ENCODE measurements at places on chromosomes 3 and 15.

GRCh38 chr15:48823237-48823636 lies 12.4 kb upstream of the CEP152 start:
- no peak for DNase-seq

DNA sequence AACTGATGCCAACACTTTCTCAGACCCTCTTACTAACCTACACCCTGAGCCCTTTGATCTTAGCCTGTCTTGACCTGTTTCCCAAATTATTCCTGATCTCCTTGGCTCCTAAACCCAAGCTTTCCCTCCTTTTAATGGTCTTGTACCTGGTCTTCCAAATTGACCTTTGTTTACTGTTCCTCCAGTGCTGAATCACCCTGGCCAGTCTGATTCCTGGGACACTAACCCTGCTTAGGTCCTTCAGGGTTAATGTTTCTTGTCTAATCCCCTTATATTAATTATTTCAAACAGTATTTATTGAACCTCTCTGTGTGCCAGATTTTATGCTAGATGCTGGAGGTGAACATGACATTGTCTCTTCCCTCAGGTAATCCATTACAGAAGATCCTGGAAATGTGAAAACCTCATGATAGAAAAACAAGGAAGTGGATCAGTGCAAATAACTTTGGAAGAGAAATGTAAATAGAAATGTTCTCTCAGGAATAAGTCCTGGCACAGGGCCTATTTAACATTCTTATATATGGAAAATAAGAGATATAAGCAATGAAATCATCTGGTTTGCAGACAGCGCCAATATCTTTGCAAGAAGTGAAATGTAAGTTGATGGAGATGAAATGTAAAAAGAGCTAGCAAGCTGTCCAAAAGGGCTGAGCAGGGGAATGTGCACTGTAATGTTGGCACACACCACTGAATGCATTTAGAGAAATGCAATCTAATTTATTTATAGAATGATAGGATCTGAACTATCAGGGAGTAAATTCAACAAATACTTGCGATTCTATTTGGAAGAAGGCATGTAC lies 20.7 kb downstream of the HGD start:
- no peak for DNase-seq

- DNase-seq = peak; percentile 17
These were observed 78.7 kb downstream of the ITPR1 start for GRCh38 chr3:4571690-4572334.

DNA sequence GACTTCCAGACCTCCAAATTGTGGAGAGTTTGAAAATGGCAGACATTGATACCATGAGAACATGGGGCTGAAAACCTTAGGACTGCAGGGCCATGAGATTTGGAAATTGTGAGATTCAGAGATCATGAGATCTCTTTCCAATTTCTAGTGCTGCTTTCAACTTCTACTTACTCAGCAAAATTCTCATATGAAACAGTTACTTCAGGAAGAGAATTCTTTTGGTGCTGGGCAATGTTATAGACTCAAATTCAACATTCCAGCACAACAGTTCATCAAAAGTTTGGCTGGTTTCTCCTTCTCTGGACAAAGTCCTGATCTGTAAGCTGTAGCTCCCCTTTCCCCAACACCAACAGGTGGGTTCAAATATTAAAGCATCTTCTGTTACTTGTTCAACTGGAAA lies 506.9 kb upstream of the NECTIN3 start:
- no peak for DNase-seq

GRCh38 chr15:90817117-90818057 lies 51.0 kb upstream of the FURIN start:
- DNase-seq = no peak

DNA sequence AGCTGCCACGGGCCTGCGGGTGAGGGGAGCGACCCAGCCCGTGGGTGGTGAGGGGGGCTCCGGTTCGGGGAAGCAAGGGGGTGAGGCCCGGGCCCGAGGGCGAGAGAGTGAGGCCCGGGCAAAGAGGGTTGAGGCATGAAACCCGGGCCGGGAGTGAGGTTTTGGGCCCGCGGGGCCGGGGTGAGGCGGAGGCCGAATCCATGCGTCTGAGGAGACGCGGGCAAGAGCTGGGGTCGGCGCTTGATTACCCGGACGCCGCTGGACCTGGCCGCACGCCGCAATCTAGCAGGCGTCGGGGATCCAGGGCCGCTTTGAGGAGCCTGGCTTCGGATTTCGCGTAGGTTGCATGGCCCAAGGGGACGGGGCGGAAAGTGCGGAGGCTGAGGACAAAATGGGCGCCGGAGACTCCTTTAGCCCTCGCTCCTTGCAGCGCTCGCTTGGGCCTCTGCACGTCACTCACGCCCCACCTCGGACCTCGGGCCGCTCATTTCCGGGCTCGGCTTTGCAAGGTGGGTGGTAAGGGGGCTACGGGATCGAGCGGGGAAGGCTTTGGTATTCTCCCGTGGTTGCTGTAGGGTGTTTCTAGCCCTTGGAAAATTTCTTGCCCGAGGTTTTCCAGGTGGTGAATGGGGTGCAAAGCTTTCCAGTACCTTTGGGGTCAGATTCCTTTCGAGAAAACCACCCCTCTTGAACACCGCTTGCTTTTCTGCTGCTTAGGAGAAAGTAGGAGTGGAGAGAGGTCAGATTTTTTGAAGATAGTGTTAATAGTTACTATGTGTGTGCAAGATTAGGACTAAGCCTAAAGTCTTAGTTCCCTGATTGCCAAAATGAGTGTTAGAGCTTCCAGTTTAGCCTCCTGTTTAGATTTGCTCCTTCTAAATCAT lies 827 bp downstream of the SLC25A36 start:
- peak; percentile 35 for DNase-seq

DNA sequence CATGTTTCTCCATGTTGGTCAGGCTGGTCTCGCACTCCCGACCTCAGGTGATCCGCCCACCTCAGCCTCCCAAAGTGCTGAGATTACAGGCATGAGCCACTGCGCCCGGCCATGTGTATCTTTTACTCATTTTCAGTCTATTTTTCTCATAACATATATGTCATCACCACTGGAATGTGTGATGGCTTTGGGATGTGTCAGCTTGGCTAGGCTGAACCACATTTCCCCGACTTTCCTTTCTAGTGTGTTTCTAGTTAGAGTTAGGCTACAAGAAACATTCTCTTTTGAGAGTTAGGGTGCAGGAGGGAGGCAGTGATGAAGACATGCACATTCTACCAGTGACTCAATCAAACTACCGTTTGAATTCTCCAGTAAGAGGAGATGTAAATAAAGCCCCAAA lies 444.9 kb upstream of the THBS1 start:
- DNase-seq = no peak

GRCh38 chr15:40217166-40217824 lies 21.6 kb upstream of the PAK6 start:
- DNase-seq = peak; percentile 82

DNA sequence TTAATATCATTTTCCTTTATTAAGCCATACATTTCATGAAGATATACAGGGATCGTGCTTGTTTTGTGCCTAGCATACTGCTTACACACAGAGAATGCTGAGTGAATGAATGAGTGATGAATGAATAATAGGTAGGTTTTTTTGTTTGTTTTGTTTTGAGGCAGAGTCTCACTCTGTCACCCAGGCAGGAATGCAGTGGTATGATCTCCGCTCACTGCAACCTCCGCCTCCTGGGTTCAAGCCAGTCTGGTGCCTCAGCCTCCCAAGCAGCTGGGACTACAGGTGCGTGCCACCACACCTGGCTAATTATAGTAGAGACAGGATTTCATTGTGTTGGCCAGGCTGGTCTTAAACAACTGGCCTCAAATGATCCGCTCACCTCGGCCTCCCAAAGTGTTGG lies 400.0 kb downstream of the ROBO1 start:
- no peak for DNase-seq

- peak; percentile 45 for DNase-seq
These were observed 697 bp downstream of the CHSY1 start for GRCh38 chr15:101250873-101251829.

GRCh38 chr15:79160211-79160610 lies 69.6 kb upstream of the RASGRF1 start:
- no peak for DNase-seq

DNA sequence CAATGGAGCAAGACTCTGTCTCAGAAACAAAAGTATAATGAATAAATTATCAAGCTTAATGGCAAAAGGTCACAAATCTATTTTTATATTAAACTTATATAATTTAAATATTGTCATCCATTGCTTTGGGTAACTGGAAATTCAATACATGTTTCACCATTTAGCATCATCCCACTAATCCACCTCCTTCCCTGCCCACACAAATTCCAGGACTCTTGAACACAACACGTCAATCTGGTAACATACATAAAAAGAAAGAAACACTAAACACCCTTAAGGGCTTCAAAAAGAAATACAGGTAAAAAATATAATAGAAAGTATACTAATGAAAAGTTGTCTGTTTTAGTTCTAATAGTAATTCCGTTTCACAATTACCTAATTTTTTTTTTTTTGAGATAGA lies 149.4 kb downstream of the STAG1 start:
- no peak for DNase-seq

- DNase-seq = no peak
These were observed 22.3 kb downstream of the RPLP1 start for GRCh38 chr15:69474846-69475455.

GRCh38 chr3:35549690-35550089 lies 89.6 kb upstream of the ARPP21 start:
- DNase-seq = no peak

- no peak for DNase-seq
These were observed 440.8 kb upstream of the GBE1 start for GRCh38 chr3:82202269-82202668.

DNA sequence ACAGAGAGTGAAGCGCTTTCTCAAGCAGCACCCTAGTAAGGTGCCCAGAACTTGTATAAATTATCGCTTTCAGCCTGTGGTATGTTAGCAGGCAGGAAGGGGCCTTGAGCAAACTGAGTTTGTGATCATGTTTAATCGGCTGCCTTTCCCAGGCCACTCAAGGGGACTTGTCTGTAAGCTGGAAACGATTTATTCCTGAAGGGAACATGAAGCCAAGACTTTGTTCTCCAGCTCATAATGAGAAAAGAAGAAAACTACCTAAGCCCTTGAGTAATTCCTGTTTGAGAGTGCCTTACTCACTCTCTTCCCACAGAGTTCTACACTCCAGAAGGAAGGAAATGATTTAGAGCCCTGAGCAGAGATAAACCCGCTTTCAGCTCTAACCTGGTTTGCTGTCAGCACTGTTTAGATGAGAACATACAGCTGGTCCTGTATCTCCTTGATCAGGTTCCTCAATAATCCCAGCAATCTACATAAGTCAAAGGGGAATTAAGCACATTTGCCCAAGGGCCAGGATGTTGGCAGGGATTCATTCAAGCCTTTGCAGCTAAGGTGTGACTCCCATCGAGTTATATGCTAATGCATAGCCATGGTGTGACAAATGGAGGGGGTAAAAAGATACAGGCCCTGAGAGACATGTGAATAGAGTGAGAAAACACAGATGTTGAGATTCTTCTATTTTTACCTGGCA lies 187.7 kb upstream of the SLC24A5 start:
- DNase-seq = no peak

GRCh38 chr3:128127236-128127635 lies 3.6 kb upstream of the RUVBL1 start:
- DNase-seq = no peak

GRCh38 chr3:161413127-161413854 lies 42.0 kb upstream of the SPTSSB start:
- no peak for DNase-seq

GRCh38 chr15:51051776-51052175 lies 42.9 kb downstream of the TNFAIP8L3 start:
- DNase-seq = no peak

- no peak for DNase-seq
These were observed 94.2 kb downstream of the FOXP1 start for GRCh38 chr3:71489315-71489761.

DNA sequence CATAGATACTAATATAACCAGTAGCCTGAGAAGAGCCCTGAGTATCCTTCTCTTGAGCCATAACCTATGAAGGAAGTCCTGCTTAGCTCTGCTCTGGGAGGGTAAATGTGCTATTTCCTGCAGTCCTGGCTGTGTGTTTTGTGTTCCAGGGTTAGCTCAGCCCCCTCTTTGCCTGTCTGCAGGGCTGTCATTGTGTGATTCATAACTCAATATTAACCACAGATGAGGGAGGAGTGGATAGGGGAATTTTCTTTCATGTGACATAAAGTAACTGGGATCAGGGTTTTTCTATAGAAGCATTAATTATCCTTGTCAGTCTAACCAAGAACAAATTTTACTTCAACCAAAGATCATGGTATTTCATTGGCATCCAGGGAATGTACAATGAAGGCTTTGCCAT lies 183.3 kb upstream of the ZBTB20 start:
- DNase-seq = no peak

DNA sequence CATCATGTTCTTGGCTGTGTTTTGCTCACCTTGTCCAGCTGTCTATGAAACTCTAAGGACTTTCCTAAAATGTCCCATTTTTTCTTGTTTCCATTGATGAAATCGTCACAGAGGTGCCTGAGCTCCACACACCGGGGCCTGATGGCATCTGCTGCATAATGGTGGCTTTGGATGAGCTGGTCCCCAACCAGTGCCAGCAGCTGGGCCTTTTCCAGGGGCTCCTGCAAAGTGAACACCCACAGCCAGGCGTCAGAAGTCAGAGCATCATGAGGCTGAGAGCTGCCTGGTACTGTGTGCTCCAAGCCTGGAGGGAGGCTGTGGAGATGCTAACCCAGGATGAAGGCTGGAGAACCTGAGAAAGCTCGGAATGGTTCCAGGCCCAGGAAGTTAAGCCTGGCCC lies 46.9 kb downstream of the B3GNT5 start:
- no peak for DNase-seq

- no peak for DNase-seq
These were observed 281.4 kb downstream of the BCHE start for GRCh38 chr3:165555785-165556184.

DNA sequence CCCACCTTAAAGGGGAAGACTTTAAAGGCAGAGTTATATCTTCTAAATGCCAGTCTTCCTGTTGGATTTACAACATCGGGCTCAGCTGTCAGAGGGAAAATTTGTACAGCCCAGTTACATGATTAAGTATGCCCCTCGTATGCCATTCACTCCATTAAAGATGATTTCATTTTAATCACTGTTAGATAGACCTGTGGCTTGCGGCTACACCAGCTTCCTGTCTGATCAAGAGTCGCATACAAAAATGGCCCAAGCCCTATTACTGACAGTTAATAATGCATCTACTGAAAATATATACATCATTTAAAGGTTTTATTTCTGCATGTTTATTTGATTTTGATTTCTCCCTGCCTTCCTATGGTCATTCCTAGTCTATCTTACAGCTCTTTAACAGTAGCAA lies 7.1 kb downstream of the EIF4E3 start:
- no peak for DNase-seq
